ENCODE measurements at places on chromosomes 3 and 15.

DNA sequence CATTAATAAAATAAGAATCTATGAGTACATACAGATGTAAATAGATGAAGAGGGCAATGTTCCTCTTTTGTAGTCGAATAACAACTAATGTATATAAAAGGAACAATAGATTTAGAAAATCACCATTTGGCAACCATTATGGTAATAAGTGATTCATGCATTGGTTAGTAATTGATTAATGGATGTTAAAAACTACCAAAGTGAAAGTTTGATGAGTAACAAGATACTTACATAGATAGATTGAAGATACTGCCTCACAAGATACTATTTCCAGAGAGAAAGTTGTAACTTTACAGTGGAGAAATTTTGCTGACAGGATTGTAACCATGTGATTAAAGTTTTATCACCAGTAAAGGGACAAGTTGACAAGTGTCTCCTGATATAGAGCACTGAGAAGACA, 55.0 kb downstream of the TCF12 start:
- no peak for DNase-seq

DNA sequence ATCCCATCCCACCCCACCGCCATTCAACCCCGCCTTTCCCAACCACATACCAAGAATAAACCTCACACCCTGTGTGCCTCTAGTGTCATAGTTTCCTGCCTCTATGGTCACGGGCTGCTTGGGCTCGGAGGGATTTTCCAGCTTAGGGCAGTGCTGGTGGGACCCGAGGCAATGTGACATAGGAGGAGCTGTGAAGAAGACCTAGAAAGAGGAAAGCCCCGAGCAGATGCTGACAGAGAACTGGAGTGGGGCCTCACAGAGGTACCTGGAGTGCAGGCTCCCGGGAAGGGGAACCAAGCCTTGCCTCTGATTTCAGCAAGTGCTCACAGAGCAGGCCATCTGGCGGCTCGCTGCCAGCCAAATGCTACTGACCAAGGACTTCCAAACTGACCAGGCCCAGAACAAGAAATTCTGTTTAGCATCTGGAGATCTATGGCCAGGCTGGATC, 27.5 kb downstream of the BHLHE40 start:
- no peak for DNase-seq

- no peak for DNase-seq
Measured at GRCh38 chr3:196633555-196634151, 5.8 kb upstream of the NRROS start.

GRCh38 chr15:38682861-38683260, 118.2 kb upstream of the RASGRP1 start:
- no peak for DNase-seq

DNA sequence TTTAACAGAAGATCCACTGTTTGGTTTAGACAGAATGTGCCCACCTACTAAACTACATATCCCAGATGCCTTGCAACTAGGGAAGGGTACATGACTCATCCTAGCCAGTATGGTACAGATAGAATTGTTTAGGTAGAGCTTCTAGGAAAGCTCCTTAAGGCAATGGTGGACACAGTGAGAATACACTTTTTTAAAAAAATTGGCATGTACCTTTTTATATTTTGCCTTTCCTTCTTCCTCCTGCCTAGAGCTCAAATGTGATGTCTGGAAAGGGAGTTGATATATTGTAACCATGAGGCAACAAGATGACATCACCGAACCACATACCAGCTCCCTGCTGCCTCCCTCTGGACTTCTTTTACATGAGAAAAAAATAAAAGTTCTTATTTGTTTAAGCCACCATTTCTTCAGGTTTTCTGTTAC, 14.4 kb upstream of the C3orf80 start:
- no peak for DNase-seq

- DNase-seq, result peak; percentile 55
Measured at GRCh38 chr15:74179101-74179841, 5.8 kb downstream of the ISLR start.

- no peak for DNase-seq
Measured at GRCh38 chr15:65050270-65050669, 5.1 kb downstream of the SLC51B start.

GRCh38 chr3:53820756-53821580, 25.3 kb downstream of the CHDH start:
- no peak for DNase-seq

GRCh38 chr3:68483041-68483440, 449.3 kb downstream of the TAFA4 start:
- DNase-seq, result no peak

- no peak for DNase-seq
Measured at GRCh38 chr3:94394885-94395284, 332.0 kb downstream of the NSUN3 start.

DNA sequence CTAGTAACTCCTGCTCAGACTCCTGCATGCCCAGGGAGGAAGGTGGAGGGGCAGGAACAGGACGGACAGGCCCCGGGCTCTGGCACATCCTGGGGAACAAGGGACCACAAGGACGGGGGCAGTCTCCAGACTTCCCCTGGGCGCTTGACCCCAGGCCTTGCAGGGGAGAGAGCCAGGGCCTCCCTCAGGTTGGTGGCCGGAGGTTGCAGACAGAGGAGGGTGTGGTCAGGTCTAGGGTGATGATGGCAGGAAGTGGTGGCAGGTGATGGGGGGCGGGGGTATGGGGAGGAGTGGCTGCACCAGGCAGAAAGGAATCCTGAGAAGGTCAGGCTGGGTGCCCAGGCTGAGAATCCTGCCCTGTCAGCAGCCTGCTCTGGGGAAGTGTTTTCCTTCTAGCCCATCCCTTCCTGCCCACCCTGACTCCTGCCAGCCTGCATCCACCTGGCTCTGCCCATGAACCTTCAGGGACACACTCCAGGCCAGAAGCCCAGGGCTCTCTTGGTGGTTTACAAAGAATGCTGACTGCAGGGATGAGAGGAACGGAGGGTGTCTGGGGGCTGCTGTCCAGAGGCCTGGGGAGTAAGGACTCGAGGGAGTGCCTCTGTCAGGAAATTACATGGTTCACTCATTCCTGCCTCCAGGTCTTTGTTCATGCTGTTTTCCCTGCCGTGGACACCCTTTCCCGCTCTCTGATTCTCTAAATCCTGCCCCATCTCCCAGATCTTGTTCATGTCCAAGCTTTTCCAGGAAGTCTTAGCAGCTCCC, 15.8 kb downstream of the LOXL1 start:
- no peak for DNase-seq

DNA sequence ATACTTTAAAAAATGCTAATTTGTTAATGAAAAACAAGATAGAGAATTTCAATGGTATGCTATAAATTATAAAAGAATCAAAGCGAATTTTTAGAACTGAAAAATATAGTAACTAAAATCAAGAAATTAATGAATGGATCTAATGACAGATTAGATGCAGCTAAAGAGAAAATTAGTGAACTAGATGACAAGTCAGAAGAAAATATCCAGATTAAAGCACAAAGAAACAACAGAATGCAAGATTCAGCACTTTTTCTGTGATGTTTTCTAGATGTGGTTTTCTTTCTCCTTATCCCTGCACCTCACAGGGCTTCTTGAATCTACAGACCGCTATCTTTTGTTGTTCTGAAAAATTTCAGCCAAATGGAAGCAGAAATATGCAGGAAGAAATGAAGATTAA, 54.4 kb downstream of the INO80 start:
- DNase-seq, result no peak

GRCh38 chr15:43436395-43436794, 56.6 kb downstream of the TP53BP1 start:
- no peak for DNase-seq

- peak; percentile 8 for DNase-seq
Measured at GRCh38 chr3:127206154-127206553, 13.2 kb downstream of the PRR23E start.

DNA sequence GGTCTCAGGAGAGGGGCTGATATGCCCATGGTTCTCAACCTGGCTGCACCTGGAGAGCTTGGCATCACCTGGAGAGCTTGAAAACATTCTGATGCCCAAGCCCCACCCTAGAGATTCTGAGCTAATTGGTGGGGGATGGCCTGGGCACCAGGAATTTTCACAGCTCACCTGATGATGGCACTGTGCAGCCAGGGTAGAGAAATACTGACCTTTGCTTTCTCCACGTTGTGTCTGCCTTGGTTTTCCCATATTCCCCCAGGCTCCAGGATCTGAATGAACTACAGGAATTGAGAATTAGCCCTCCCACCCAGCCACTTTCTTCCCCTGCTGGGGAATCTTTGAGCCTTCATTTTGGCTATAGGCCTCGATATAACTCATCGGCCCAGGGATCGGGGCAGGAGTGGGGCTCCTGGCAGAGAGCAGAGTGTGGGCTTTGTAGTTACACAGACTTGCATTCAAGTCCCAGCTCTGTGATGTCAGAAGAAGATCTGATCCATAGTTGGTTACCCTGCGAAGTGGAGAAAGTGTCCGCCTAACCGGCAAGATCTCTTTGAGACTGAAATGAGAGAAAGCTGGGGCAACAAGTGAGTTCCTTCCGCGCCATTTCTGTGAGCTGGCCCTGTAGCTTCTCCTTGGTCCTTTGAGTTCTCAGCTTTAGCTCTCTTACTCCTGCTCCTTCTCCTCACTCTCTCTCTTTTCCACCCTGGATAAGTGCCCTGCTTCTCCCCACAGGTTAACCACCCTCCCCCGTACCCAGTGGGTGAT, 33.1 kb upstream of the UBE2Q2 start:
- peak; percentile 64 for DNase-seq

GRCh38 chr3:106048946-106049481, 180.2 kb upstream of the CBLB start:
- no peak for DNase-seq

GRCh38 chr3:171388527-171388926, 71.7 kb downstream of the TNIK start:
- DNase-seq, result no peak

DNA sequence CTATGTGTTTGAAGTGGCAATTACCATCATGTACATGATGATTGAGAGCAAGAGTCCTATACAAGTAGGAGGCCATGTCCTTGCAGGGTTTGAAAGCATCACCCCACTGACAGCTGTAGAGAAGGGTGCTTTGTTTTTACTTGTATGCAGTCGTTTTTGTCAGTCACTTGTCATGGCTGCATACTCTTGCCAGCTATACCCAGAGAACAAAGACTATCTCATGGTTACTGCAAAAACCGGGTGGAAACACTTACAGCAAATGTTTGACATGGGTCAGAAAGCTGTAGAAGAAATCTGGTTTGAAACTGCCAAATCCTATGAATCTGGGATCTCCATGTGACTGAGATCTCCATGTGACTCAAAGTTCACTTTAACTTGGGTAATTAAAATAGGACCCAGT, 6.9 kb upstream of the PSMA4 start:
- DNase-seq, result no peak

DNA sequence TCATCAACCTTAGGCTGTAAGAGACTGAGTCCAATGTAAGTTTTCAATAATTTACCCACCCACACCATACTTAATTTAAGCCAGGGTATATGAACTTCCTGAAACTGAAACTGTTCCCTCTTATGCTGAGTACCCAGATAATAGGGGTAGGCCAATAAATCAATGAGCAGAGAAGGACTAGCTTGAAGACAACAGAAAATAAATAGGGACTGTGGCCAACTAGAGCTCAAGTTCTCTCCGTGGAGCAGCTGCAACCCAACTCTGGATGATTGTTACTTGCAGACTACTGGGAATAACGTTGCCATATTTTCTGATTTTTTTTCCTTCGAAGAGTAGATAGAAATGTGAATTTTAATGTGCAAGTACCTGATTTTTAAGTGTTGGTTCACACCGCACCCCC, 128.0 kb downstream of the ATG7 start:
- DNase-seq, result no peak

- no peak for DNase-seq
Measured at GRCh38 chr3:141419946-141420345, 51.6 kb downstream of the ZBTB38 start.

DNA sequence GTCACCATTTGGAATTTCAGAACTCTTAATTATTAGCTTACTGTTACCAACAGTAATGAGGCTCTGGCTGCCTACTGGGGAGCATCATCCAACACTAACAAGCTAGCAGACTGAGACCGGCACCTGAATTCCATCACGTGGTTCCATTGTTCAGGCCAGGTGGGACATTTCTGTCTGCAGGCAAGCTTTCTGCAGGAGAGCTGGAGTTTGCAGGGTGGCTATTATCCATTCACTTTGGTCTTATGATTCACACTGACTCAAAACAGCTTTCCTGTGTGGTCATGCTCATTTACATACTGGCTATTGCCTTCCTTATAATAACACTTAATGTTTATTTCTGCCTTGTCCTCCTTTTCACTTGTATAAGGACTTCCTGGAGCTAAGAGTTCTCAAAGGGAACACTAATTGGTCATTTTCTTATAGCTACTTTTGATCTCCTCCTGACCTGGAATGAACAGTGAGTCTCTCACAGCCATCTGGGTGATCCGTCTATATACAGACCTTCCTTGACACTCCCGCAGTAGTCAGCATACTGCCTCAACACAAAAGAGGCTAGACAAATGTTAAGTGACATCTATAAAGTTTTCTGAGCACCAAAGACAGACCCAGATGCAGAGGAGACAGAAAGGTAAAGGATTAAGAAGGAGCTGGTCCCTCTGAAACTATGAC, 695.4 kb downstream of the FHIT start:
- peak; percentile 42 for DNase-seq

DNA sequence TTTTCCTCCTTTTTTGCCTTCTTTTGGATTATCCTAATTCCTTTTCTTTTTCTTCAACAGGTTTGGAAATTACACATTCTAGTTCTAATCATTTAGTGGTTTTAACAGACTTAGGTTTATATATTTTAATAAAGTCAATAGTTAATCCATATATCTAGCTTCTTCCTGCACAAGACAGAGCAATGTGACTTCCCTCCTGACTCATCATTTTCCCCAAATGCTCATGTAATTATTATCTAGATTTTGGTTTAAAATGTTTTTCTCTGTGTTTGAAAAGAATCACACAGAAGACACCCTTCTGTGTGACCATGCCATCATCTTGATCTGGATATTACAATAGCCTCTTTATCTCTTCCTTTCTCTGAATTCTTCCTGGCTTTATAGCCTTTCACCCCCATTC, 28.6 kb upstream of the SSR3 start:
- no peak for DNase-seq

- no peak for DNase-seq
Measured at GRCh38 chr3:59486520-59486919, 436.7 kb upstream of the CFAP20DC start.

DNA sequence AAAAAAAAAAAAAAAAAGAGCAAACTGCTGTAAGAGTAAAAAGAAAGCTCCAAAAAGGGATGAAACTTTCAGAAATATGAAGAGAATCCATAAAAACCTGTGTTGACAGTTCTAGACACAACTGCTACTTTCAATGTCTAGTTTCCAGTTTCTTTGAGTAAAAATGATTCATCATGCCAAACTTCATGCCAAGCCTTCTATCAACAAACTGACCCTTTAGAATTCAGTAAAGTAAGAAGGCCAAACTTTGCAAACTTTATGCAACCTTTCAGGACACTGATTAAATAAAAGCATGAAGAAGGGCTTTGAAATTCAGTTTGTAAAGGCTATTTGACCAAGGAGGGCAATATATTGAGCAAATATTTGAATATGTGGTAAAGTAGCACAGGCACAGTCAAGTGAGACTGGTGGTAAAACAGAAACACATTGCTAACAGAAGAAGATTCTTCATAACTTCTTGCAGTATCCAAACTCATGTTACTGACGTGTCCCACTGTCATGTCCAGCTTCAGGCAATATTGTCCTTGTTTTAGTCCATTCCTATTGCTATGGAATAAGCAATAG, 56.3 kb upstream of the CFAP20DC start:
- DNase-seq, result no peak

GRCh38 chr3:26438325-26438940, 184.1 kb upstream of the LRRC3B start:
- no peak for DNase-seq

Data from H7 (cell line).